Right lobe of liver (tissue), 6 donors: ENCODE measurements at places on chromosomes 11 and 22. TPM values are rescaled to one million over a fixed set of nuclear protein-coding genes. Genes with fewer than 3 reads are reported as not detected.

Gene ELMOD1
- total RNA-seq, result not detected

DNA sequence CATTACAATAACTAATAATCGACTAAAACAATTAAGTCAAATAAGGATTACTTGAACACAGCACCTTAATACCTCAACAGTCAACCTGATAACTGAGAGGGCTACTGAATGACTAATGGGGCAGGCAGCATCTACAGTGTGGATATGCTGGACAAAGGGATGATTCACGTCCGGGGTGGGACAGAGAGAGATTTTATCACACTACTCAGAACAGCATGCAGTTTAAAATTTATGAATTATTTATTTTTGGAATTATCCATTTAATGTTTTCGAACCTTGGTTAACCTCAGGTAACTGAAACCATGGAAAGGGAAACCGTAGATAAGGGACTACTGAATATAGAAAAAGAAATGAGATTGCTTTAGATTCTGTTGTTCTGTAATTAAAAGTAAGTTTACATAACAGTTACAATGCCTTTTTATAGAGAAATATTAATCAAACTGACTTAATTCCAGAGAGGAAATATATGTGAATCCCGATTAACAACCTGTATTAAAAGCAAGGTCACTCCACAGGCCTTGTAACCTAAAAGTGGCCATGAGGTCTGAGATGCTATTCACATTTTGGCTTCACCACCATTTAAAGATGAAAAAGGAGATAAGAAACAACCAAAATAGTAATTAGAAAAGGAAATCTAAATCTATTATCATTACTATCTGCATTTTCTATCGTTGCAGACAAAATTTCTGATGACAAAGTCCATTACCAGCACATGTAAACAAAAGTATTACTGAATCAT, 119.0 kb upstream of the TP53AIP1 start:
- no peak for DNase-seq

Gene TEAD1
- total RNA-seq, result 31.4 TPM

Gene TMEM45B
- total RNA-seq, result 126 TPM

GRCh38 chr22:30078320-30079311, 1.6 kb upstream of the HORMAD2 start:
- peak; percentile 24 for DNase-seq

DNA sequence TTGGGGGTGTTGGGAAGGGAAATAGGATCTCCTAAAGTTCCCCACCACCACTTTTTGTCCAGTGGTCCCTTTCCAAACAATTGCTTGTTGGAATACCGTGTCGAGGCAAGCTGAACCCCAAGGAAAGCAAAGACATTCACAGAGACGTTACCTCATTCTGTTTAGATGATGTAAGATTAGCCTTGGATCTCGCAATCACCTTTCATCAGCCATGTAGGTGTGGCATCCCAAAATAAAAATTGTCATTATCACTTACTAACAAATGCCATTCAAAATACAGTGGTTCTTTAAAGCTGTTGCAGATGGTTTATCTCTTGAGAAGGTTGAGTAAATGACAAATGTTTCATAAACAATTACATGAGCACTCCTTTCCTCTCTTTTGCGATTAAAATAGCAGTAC, 86.5 kb upstream of the SLC25A18 start:
- DNase-seq, result no peak

Gene SLC7A4
- total RNA-seq, result 0.35 TPM

DNA sequence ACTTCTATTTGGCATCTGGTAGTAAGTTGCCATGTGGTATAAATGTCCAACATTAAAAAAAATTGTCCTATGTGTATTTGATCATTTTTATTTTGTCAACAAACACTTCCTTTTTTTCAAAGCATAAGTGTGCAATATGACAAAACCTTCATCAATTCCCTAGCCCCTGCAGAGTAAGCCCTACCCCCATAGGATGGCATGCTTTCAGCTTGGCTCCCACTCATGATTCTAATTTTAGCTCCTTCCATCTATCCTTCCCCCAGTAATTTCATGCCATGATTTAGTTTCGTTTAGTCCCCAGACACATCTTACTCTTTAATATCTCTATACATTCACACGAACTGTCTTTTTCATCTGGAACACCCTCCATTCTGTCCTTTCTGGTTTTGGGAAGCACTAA, 250.6 kb upstream of the RAG2 start:
- no peak for DNase-seq

GRCh38 chr11:12528487-12528886, 145.7 kb upstream of the TEAD1 start:
- no peak for DNase-seq

DNA sequence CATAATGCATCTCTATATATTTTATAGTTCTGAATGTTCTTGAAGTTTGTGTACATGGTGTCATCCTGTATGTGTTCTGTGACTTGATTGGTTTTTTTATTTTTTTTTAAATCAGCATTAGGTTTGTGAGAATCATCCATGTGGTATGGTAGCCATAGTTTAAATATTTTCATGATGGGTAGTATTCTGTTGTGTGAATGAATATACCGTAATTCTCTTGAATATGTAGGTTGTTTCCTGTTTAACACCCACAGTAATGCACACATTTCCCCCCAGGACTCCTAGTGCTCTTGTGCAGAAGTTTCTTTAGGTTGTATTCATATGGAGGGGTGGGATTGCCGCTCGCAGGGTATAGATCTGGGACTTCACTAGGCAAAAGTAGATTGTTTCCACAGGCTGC, 2.0 kb downstream of the PACS1 start:
- DNase-seq, result no peak

Gene RCOR2
- total RNA-seq, result not detected

DNA sequence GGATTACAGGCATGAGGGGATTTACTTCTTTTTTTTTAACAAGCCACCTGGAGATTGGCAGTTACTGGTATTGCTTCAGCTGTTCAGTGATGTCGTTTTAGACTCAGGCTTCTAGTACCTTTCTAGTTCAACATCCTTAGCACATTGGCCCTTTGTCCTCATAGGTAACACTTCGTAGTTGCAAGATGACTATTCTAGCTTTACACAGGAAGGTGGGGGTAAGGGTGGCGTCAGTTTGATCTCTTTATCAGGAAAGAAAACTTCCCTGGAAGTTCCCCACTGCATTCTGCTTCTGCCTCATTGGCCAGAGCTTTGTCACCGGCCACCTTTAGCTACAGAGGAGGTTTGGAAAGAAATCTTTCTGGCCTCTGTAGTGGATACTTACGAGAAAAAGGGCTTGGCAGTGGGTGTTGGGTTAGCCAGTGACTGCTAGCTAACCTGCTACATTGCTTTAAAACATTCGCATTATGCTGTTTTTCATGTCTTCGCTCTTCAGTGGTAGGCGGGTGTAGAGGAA, 40.7 kb downstream of the SFI1 start:
- no peak for DNase-seq

DNA sequence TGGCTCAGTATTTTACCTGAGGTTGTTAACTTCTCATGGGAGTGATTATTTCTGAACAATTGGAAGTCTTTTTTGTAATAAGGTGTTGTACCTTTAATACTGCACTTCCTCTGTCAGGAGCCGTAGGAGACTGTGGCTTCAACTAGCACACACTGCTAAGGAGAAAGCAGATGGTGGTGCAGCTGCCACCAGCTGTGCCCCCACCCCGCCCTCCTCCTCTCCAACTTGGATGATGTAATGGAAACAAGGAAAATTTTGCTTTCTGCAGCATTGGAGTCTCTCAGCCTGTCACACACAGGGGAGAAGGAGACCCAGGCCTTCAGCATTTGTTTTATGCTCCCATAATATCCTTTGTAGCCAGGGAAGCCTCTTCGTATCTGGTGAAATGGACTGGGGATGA, 91.2 kb downstream of the TEAD1 start:
- DNase-seq, result no peak
